Hematopoietic multipotent progenitor cell treated with erythropoietin and hydrocortisone succinate and interleukin-3 and kit ligand, for 15 days (in vitro differentiated cells): ENCODE measurements at places on chromosomes 1 and 21.

GRCh38 chr1:9164919-9165318 is 36.0 kb upstream of the GPR157 start:
- DNase-seq = no peak

DNA sequence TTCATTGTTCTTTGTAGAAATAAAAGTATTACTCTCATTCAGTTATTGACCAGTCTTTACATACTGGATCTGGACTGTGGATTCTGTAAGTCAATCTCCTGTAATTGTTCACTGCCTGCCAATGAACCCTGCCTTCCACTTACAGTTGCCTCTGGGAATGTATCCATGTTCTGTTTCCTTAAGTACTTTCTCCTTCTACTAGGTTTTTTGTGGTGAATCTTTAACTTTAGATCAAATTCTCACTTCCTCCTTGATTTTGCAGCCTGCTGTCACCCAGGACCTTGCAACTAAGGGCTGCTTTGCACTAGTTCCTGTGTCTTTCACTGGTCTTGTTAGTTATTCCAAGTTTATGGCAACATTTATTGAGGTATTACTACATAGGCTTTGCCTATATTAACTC is 28.2 kb upstream of the ANKRD13C start:
- DNase-seq = no peak

- DNase-seq = no peak
Observed at GRCh38 chr21:35833388-35833787, 226.9 kb downstream of the SETD4 start.

DNA sequence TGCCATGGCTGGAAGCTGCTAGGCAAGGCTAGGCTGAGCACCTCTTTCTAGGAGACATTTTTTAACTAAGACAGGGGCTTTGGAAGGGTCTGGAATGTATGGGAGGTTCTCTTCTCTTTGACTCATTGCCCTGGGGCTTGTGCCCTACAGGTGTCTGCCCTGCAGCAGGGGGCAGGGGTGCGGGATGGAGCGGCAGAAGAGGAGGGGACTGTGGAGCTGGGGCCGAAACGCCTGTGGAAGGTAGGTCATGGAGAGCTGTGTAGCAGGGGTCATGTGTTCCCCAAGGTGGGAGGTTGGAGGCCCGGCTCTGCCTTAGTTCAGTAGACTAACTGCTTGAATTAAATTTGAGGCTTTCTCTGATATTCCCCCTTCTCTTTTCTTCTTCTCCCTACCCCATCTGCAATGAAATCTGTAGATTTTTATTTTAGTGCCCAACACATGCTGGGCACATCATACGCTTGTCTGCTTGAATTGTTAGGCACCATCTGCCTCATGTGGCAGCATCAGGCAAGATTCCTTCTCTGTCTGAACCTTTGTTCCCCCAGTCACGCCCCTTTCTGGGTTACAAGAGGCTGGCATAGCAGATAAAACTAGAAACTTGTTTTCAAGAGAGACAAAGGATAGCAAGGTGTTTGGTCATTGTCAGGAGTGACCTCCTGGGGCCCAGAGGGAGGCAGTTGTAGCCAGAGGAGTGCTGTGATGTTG is 18.4 kb downstream of the PPFIA4 start:
- DNase-seq = no peak

DNA sequence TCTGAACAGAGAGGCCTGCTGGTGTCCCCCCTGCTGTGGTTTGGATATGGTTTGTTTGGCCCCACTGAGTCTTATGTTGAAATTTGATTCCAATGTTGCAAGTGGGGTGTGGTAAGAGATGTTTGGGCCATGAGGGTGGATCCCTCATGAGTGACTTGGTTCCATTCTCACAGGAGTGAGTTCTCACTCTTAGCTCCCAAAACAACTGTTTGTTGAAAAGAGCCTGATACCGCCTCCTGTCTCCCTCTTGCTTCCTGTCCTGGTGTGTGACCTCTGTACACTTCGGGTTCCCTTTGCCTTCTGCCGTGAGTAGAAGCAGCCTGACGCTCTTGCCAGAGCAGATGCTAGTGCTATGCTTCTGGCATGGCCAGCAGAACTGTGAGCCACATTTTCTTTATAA is 60.5 kb downstream of the C21orf91 start:
- no peak for DNase-seq
